ENCODE measurements at places on chromosomes 6 and 20.

- no peak for DNase-seq
Measured at GRCh38 chr6:95784869-95785268, 207.5 kb downstream of the MANEA start.

GRCh38 chr6:163226181-163226835 lies 188.2 kb upstream of the QKI start:
- DNase-seq, result no peak

DNA sequence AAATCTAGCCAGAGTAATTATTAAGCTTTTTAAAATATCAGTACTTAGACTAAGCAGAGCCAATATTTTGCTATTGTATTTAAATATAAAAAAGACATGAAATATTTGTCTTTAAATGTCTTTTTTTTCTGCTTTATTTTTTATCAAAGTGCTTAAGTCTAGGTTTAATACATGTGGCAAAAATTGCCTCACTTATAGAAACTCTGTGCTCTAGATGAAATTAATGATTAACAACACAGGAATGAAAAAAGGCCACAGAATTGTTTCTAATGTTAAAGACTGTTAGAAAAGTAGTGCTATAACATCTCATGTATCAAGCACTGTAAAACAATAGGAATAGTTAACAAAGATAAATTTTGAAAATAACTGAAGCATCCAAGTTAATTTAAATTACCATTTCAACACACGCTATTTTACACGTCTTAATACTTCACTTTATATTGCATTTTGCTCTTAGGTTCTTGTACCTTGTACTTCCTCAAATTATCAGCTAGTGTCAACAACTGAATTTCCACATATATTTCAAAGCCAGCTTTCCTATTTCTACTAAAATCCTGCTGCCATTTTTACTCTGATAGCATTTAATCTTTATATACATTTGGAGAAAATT lies 1515.1 kb downstream of the HACE1 start:
- no peak for DNase-seq

- DNase-seq, result no peak
Measured at GRCh38 chr6:98124171-98124570, 710.2 kb upstream of the POU3F2 start.

- DNase-seq, result no peak
Measured at GRCh38 chr20:4369798-4370124, 351.9 kb upstream of the PRND start.

GRCh38 chr6:25050356-25050755 lies 114.6 kb upstream of the RIPOR2 start:
- DNase-seq, result no peak

DNA sequence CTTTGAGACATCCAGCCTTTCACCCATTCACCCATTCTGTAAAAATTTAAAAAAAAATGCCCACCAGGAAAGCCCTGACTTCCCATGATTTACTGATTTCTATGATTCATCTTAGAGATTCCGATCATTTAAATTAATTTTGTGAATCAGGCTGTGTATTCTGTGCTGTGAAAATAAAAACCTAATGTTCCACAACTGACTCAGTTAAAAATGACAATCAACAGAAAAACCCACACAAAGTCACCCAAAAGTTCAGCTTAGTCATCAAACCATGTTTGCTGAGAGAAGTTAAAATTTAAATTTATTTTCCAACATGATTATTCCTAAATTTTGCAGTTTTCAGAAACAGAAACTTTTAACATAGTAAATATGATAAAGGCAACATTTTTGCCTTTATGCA lies 509.9 kb downstream of the TENT5A start:
- DNase-seq, result no peak

DNA sequence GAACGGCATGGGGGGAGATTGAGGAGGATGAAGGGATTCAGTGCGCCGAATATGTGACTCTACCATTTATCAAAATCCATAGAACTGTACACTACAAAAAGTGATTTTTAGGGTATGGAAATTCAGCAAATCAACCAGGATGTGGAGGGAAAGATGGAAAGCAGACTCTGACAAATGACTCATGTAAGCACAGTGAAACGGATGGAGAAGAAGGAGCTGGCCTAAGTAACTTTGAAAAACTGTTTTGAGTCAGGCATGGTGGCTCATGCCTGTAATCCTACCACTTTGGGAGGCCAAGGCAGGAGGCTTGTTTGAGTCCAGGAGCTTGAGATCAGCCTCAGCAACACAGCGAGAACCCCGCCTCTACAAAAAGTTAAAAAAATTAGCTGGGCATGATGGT lies 39.2 kb downstream of the MUC22 start:
- no peak for DNase-seq

DNA sequence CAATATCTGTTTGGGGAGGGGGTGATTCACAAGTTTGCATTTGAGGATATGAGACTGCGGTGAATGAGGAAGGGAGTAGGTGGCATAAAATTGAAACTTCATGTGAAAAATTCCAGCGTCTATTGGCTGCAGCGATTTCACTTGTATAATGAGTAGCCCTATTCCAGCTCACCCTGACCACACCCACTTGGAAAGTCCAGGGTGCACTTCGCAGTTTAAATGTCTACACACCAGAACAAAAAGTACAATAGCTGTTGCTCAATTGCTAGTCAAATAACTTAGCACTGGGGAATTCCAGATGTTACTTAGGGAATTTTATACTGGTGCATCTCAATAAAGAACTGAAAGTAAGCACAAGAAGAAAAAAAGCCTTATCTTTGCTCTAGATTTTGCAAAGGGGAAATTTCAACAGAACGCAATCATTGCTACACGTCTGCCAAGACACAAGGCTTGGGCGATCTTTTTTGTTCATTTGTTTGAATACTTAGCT lies 6.3 kb downstream of the TNFAIP3 start:
- no peak for DNase-seq

GRCh38 chr6:158061709-158062461 lies 80.2 kb downstream of the SYNJ2 start:
- no peak for DNase-seq

GRCh38 chr6:132498638-132499037 lies 14.3 kb downstream of the STX7 start:
- DNase-seq, result no peak

- peak; percentile 86 for DNase-seq
Measured at GRCh38 chr20:63520504-63520933, at the start of gene PPDPF. Gene PPDPF, plus strand, starts transcription at chr20:63520765. Its CDS starts 544 bp downstream, at chr20:63521309.

DNA sequence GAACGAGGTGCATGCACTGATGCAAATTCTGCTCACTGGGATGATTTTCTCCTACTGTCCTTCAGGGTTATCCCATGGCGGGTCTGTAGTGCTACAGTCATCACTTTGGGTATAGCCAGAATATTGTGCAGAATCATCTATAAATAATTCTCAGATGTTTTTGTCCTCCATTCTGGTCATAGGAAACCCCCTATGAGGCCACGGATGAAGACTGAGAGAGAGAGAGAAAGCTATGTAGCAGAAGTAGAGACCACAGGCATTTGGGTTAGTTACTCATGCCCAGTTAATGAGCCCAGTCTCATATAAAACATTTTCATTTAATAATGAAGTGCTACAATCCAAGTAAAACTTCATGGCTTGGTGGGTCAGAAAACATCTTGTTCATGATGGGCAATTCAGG lies 145.1 kb upstream of the PLN start:
- DNase-seq, result no peak

DNA sequence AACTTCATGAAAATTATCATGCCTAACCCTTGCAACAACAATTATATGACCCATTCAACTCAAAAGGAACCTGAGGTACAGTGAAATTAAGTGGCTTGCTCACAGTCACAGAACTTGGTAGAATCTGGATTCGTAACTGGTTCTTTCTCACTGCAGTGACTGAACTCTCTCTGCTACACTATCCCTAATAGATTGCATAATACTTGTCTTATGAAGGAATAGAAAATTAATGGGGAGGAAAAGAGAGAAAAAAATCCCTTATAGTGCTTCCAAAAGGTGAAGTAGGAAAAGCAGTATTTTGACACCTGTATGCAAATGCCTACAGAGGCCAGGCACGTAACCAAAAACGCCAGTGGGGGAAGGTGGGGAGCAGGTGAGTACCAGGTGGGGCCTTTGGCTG lies 186.6 kb downstream of the LY86 start:
- no peak for DNase-seq

GRCh38 chr6:13457577-13457976 lies 29.8 kb downstream of the GFOD1 start:
- no peak for DNase-seq

- DNase-seq, result no peak
Measured at GRCh38 chr6:157813191-157813590, 9.9 kb upstream of the SNX9 start.

All from islet precursor cell (in vitro differentiated cells).